ENCODE measurements at places on chromosomes 5 and 9.

GRCh38 chr5:36040651-36041536, 25.8 kb downstream of the UGT3A2 start:
- DNase-seq, result no peak

- DNase-seq, result no peak
These were observed 424.8 kb downstream of the TLE1 start for GRCh38 chr9:81264516-81264915.

DNA sequence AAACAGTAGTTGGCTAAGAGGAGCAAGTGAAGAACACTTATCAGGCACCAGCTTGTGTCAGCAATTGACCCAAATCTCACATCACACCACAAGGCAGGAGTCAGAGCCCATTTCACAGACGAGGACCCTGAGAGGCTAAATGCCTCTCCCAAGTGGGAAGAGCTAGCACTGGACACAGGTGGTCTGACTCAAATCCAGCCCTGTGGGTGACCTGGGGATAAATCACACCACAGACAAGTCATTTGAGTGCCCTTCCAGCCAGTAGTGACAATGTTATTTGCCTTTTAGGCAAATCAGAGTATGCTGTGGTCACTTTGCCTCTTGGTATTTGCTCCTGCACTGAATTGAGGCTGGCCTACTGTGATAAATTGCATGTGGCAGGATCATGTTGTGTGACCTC, 138.7 kb downstream of the SYK start:
- no peak for DNase-seq

DNA sequence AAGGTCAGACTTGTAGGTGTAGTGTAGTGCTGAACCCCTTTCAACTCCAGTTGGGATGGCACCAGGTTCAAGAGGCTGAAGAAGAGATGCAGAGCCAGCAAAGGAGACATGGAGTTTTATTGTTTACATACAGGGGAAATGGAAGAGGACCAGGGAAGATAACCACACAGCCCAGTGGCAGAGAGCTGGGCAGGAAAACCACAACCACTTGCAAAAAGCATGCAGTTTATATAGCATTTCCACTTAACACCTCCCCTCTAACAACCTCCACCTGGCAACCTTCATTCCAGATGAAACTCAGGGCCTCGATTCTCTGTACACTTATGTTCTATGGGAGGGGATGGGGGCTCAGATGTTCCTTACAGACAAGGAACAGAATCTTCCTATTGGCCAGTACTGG, 56.9 kb downstream of the SNX24 start:
- no peak for DNase-seq

GRCh38 chr5:89816038-89816437, 593.5 kb downstream of the CETN3 start:
- no peak for DNase-seq

- DNase-seq, result no peak
These were observed 25.5 kb upstream of the KCNIP1 start for GRCh38 chr5:170478306-170478705.

- DNase-seq, result no peak
These were observed 110.0 kb downstream of the PAM start for GRCh38 chr5:102865171-102865509.

DNA sequence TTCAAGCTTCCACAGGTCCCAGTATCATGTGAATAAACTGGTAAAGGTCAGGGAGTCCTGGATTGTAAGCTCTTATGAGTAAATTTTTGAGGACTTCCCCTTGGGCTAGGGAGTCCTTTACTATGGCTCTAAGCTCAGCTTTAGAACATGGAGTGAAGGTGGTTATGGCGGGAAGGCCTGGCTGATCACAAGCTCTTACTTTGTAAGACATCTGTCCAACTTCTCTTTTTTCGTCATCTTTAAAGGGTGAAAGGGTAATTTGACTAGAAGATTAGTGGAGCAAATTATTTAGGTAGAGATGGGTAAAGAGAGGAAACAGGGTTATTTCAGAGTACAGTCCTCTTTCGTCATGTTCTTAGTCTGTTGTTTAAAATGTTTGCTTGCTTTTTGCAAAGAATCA, 155.4 kb downstream of the AOPEP start:
- DNase-seq, result peak; percentile 69

DNA sequence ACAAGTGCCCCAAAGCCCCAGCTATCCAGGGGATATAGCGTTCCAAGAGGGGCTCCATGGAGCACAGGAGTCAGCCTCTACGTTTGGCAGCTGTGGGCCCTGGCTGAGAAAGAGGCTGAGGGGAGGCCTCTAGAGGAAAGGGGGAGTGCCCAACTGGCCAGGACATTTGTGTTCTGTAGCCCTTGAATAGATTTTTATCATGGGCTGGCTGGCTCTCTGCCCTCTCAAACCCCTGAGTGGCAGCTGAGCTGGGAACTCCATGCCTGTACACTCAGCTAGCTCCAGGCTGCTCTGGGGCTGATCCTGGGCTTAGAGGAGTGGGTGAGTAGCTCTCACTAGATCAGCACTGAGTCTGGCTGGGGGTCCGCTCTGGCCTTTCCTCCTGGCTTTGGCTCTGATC, 285.0 kb downstream of the ZSWIM6 start:
- no peak for DNase-seq

- no peak for DNase-seq
These were observed 21.4 kb downstream of the TTLL11 start for GRCh38 chr9:122071715-122072114.

- DNase-seq, result no peak
These were observed 31.1 kb downstream of the PPIP5K2 start for GRCh38 chr5:103151156-103151555.

- no peak for DNase-seq
These were observed 34.1 kb downstream of the STARD4 start for GRCh38 chr5:111478266-111478665.

- DNase-seq, result peak; percentile 56
These were observed 93.7 kb downstream of the PDE4D start for GRCh38 chr5:59799668-59800346.

GRCh38 chr5:169923988-169924387, 56.3 kb downstream of the INSYN2B start:
- DNase-seq, result no peak

- no peak for DNase-seq
These were observed 317.9 kb upstream of the FTMT start for GRCh38 chr5:121533814-121534213.

GRCh38 chr5:113683211-113683610, 169.7 kb downstream of the YTHDC2 start:
- DNase-seq, result no peak

- DNase-seq, result peak; percentile 100
These were observed at the start of gene MTMR12 for GRCh38 chr5:32312595-32313332. TSS of gene MTMR12 (minus strand) at chr5:32312939. CDS start at chr5:32312838, 101 bp downstream.

DNA sequence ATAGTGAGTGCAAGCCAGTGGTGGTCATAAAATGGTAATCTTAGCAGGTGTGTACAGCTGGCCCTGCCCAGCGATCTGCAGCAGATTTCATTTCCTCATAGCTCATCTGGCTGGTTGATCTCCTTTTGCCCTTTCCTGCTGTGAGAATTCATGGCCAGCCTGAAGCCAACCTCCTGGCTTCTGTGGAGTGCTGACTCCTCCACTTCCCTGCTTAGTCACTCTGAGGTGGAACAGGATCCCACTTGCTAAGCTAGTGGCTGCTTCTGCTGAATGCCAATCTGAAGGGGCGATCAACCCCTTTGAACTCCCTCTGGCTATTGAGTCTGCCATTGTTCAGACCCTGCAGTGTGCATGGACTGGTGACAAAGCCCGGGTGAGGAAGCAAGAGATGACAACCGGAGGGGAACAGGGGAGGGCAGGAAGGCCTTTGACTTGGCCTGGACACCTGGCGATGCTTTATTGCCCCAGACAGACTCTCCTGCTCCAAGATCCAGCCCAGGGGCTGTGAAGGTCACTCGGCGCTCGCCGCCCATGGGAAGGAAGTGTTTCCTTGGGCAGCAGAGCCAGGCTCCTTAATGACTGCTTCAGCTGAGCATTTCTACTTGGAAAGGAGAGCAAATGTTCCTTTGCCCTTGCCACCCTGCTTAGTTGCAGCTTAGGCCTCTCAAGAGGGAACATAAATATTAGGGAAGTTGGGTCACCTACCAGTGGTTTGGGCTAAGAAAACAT, 341.1 kb downstream of the ZSWIM6 start:
- DNase-seq, result peak; percentile 23

- no peak for DNase-seq
These were observed 3.5 kb downstream of the NFX1 start for GRCh38 chr9:33293782-33294181.

DNA sequence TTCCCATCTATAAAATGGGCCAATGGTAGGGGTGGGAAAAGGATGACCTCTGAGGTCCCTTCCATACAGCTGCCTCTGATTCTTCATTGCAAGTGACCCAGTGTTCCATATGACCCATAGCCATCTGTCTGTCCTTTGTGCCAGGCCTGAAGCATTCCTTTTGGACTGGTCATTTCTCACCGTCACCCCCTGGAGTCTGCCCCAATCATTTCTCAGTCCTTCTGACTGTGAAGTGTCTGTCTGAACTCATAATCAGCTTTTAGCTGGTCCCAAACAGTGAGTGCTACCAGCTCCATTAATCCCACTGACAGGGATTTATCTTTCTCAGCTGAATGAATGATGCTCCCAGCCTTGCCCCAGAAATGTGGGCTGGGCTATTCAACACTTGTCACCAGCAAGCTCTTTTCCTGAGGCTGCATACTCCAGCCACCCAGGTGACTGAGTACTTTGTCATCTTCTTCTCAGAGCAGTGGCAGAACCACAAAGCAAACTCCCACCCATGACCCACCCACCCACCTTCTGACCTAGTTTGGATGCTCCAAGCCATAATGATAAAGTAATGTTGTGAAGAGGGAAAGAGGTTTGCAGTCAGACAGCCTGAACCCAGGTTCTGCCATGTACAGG, 37.4 kb downstream of the KCNIP1 start:
- no peak for DNase-seq

DNA sequence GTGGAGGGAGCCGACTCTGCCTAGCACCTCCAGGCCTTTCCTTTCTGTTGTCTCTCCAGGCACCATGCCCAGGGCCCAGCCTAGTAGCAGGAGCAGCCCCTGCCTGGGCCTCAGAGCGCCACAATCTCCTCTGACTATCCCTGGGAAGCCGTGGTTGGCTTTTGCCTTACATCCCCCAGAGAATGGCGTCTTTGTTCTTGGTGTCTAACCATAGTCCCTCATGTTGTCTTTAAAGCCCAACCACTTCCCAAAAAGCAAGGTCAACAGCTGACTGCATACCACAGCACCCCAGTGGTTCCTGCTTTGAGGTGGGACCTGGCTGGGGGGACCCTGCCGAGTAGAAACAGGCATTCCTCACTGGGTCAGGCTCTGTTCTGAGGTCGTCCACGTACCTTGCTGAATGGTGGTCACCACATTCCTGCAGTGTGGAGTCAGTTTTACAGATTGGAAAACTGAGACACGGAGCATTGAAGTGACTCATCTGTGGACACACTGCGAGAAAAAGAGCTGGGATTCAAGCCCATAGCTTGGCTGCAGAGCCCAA, 13.7 kb upstream of the CERCAM start:
- no peak for DNase-seq

GRCh38 chr5:125011947-125012346, 265.5 kb upstream of the ZNF608 start:
- peak; percentile 16 for DNase-seq

DNA sequence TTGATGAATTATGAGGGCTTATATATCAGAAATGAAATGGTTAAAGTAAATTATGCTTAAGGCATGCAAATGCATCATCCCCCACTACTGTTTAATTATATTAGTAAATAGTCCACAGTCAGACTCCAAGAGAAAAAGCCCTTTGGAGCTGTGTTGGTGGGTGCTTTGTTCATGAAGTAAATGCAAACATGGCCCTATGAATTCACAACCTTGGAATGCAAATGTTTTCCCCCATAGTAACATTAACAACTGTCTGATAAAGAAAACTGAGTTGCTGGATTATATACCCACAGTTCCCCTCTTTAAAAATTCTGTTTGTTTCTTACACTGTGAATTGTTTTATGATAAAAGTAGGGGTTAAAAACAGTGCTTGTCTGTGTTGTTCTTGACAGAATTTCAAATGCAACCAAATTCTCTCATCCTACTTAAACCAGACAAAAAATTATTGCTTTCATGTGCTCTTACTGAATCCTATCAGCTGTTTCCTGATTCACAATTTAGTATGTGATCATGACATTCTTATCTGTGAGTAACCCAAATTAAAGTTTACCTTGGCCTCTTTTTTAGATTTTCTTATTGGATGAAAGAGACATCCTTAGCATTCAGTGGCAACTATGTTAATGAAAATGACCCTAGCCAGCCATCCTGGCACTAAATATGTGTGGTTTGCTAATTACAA, 48.5 kb upstream of the SNCAIP start:
- DNase-seq, result no peak

GRCh38 chr9:38082446-38083287, 13.6 kb upstream of the SHB start:
- DNase-seq, result no peak

DNA sequence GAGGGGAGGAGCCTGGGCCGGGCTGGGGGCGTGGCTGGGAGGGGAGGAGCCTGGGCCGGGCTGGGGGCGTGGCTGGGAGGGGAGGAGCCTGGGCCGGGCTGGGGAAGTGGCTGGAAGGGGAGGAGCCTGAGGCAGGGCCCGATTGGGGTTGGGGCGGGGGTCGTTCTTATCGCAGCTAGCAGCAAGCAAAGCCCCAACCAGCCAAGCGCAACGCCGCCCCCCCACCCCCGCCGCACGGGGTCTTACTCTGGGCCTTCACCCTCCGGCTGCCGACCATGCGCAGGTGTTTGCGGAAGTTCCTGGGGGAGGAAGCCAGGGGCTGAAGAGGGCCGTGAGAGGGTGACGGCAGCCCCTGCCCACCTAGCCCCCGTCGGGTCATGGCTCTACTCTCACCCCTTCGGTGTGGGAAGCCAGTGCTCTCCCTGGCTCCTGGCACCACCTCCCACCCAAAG, 5.0 kb downstream of the NSMF start:
- peak; percentile 63 for DNase-seq

DNA sequence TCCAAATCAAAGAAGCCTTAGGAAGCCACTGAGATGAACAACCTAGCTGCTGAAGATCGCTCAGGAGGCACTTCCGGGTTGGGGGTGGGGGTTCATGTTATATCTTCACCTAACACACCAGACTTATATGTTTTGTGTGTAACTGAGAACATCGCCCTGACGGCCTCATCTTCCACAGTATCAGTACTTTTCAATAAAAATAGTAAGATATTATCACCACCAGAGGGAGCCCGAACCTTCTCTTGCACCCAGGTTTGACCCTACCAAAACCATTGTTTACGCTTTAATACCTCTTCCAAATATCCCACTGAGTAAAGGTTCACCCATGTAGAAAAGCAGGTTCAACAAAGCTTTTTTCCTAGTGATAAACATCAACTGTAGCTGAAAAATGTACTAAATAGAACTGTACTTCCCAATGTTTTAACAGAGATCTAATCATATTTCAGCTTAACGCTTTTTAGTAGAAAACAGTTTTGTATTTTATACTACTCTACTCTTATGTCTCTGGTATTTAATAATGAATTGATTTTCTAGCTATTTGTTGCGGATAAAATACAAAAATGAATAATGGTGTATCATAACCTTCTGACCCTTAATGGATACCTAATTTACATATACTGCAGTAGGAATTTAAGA, 244.0 kb downstream of the EPB41L4A start:
- DNase-seq, result peak; percentile 31

DNA sequence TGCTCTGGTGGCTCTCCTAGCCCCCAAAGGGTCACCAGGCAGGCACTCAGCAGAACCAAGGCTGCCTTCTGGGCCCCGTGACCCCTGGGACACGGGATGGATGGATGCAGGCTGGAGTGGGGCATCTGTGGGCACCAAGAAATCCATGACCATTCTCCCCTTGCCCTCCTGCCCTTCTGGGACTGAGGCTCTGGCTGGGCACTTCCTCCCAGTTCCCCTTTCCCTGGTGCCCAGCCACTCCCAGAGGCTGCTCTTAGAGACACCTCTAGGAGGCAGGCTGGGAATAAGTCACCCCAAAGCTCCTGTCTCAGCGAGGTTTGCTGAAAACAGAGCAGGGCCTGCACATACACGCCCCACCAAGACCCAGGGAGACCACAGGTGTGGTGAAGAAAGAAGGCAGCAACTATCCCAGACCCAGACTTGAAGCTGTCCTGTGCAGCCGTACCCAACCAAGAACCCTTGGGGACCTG, 943 bp downstream of the STING1 start:
- no peak for DNase-seq
